Activated naive CD8-positive, alpha-beta T cell treated with anti-CD3 and anti-CD28 coated beads, Interleukin-2, amount 50 U/mL, for 16 hours (primary cell): ENCODE measurements at places on chromosomes 3 and 15.
A peak's percentile ranks its signal among the peaks of the same experiment; 100 is the strongest.

DNA sequence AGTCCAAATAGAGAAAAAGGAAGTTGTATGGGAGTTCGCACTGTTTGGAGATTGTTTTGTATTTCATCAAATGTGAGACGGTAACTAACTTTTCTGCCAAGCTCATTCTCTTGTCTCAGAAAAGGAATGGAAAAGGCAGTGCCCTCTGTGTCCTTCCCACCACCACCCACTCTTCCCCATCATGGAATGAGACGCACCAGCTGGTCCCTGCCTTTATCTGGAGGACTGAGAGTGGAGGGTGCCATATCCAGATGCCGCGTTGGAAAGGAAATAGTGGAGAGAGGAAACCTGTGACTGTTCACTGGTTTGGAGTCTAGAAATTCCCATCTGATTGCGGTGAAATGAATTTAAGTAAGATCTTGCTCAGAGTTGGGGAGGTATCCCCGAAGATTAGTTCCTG is 3.7 kb upstream of the CCK start:
- DNase-seq = no peak

- no peak for DNase-seq
Measured at GRCh38 chr15:40958723-40959122, 5.5 kb downstream of the CHAC1 start.

- DNase-seq = no peak
Measured at GRCh38 chr15:70062321-70062956, 35.3 kb downstream of the TLE3 start.

- no peak for DNase-seq
Measured at GRCh38 chr15:82178061-82178460, 84.5 kb downstream of the EFL1 start.

GRCh38 chr3:149327156-149327555 is 6.3 kb downstream of the TM4SF18 start:
- DNase-seq = no peak

- DNase-seq = no peak
Measured at GRCh38 chr3:50267280-50267913, 1.6 kb upstream of the SEMA3B start.

DNA sequence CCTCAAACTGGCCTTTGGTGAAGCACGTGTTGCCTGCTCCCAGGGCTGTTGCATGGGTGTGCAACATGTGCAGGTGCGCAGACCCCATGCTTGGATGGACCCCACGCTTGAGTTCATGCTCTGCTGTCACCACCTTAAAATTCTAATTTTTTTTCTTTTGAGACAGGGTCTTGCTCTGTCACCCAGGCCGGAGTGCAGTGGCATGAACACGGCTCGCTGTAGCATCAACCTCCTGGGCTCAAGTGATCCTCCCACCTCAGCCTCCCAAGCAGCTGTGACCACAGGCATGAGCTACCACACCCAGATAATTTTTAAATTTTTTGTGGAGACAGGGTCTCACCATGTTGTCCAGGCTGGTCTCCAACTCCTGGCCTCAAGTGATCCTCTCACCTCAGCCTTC is 9.1 kb upstream of the IGDCC3 start:
- DNase-seq = no peak

DNA sequence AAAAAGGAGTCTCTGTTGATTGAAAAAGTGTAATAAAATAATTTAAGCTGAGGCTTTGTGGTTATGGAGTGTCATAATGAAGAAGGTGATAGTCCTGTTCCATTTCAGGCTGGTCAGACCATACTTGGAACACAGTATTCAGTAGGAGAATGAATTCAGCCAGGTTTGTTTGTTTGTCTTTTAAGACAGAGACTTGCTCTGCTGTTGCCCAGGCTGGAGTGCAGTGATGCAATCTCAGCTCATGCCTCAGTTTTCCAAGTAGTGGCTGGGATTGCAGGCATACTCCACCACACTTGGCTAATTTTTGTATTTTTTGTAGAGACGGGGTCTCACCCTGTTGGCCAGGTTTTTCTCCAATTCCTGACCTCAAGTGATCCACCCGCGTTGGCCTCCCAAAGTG is 33.5 kb downstream of the IQGAP1 start:
- DNase-seq = no peak

GRCh38 chr3:18725668-18726407 is 300.7 kb upstream of the SATB1 start:
- DNase-seq = no peak

DNA sequence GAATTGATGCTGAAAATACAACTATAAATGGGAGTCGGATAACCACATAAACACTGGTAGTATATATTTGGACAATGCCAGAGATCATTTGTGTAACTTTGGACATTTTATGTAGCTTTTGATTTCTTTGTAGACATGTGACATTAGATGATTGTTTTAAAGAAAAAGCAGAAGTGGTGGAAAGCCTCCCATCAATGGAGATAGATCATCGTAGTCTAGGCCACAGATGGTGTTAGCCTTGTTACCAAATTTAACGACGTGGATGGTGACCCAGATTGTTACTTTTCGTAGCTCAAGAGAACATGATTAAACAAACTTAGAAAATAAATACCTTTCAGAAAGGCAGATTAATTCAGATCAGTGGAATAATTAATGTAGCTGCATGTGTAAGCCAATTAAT is 8.8 kb downstream of the CACNA1D start:
- DNase-seq = no peak

DNA sequence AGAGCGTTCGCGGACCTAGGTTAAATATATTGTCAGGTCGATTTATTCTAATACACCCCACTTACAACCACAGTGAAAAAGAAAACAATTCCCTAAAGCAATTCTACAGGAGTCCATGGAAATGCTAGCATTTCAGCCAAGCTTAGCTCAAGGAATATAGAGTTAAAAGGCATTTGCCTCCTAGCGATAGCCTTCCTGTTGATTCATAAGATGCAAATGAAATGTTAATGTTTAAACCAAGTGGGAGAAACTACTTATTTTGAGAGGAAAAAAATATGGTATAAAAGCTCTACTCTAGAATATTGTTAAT is 1.7 kb upstream of the ALCAM start:
- DNase-seq = no peak

DNA sequence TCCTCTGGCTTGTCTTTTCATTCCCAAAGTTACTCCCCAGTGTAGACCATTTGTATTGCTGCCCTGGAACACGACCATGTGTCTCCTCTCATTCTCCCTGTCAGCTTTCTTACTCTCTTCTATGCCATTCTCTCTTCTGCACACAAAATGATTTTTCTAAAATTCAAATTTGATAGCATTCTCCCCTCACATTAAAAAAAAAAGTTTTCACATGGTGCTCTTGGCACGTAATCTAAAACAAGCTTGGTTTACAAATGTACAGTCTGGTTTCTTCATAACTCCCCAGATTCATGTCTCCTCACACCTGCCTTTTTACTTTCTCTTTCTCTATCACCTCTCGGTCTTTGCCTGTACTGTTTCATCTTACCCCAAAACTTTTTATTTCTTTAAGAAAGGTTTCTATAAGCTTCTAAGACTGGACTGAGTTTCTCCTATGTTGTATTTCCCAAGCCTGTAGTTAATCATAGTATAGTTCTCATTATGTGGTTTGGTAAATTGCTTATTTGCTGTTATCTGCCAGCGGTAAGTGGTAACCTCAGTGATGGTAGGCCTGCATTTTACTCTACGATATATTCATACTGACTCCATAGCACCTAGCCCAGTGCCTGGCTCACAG is 31.2 kb downstream of the BCHE start:
- no peak for DNase-seq

DNA sequence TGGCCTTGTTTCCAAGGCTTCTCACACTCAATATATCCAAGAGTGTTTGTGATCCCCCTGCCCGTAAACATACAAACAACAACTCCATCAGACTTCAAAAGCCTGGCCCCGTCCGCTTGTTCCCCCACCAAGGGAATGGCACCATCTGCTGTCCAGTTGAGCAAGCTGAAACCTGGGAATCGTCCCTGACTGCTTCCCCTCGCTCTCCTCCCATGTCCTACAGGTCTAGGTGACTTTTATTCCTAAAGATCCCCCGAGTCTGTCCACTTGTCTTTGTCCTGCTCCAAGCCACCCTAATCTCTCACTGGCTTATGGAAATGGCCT is 27.9 kb upstream of the FAM174B start:
- DNase-seq = no peak

DNA sequence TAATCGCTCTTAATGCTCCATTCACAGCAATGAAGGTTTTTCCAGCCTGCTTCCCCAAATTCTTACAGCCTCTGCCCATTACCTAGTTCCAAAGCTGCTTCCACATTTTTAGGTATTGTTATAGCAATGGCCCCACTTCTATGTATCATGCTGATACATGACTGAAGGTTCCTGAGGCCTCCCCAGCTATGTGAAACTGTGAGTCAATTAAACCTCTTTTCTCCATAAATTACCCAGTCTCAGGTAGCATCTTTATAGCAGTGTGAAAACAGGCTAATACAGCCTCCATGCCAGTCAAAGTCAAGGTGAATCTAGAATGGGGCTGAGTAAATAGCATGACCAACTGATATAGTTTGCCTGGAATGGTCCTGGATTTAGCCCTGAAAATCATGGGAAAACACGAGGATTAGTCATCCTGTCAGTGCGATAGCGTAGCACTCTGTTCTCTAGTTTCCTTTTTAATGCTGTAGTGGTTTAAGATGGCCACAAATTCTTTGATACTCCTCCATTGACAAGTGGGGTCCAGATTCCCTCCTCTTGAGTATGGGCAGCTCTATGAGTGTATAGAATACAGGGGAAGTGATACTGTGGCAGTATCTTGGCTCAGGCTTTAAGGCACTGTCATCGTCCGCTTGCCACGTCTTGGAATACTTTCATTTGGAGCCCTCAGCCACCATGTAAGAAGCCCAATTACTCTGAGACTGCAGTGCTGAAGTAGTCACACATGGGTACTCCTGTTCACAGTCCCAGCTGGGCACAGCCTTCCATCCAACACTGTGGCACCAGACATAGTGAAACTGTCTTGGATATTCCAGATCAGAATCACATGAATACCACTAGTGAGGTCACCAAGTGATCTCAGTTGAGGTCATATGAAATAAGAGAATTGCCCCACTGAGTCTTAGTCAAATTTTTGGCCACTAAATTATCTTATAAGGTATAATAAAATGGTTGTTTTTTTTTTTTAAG is 94.0 kb upstream of the PLCL2 start:
- no peak for DNase-seq

DNA sequence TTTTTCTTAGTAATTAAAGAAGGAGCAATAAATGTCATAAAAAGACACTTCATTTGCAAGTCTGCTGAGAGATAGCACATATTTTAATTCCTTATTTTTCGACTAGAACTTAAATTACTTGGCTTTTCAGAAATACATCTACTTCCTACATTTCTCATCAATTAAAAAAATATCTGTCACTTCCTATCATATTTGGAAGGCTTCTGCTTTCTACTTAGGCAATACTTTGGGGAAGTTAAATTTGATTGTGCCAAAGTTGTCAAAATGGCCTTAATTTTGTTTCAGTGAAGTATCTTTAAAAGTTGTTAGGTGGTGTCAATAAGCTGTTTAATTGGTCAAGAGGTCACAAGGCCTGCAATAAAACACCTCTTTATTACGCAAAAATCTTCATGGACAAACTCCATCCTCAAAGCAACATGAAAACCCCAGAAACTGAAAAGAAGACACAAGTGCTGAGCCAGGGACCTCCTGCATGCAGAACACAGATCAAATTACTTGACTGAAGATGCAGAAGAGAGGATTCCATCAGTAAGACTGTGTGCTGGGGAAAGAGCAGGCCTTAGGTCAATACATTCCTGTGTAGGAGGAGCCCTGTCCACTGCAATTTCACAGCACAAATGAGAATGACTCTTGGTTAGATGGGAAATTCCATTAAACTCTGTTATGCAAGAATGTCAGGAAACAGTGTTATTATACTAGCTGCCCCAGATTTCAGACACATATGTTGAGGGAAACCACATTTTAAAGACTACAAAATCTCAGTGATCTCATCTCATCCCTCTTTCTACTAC is 48.0 kb upstream of the FSTL1 start:
- DNase-seq = no peak

- no peak for DNase-seq
Measured at GRCh38 chr3:53382106-53382505, 34.8 kb upstream of the DCP1A start.

- DNase-seq = no peak
Measured at GRCh38 chr3:123027292-123028232, at the start of gene SEMA5B. Gene SEMA5B, minus strand, starts transcription at chr3:123027763. Its CDS starts 66,500 bp downstream, at chr3:122961263.

- no peak for DNase-seq
Measured at GRCh38 chr3:99351122-99351521, 287.3 kb upstream of the COL8A1 start.

DNA sequence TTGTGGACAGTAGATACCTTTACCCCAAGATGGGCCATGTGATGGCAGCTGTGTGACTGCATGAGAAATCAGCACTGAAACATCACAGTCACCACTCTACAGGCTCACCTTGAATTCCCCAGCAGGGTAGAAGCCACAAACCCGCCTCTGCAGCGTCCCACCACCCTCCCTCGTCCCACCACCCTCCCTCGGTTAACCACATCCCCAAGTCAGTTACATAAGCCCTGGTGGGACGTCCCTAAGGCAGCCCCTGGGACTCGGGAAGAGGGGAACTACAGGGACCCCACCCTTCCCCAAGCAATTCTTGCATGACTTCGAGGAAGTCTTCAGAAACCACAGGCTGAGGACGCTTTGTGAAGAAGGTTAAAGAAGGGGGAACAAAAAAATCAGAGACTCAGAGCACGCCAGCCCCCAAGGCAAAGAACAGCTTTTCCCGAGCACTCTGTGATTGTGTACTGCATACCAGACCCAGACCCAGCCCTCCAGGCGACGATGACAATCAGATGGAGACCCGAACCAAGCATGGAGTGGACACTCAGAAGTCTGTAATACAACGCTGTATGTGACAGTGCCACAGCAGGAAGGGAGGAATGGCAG is 60.5 kb downstream of the SH3BP5 start:
- peak; percentile 41 for DNase-seq

DNA sequence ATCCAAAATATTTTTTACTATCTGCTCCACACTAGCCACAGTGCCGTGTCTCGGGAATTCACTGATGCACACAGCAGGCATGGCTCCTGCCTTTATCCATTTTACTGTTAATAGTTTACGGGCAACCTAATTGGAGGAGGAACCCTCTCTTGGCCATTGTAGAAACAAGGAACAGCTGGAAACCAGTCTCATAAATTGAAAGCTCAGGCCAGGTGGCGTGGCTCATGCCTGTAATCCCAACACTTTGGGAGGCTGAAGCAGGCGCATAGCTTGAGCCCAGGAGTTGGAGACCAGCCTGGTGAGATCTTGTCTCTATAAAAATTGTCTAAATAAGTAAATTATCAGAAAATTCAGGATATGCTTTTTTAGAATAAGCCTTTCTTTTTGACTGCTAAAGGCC is 39.0 kb downstream of the IL5RA start:
- DNase-seq = no peak

DNA sequence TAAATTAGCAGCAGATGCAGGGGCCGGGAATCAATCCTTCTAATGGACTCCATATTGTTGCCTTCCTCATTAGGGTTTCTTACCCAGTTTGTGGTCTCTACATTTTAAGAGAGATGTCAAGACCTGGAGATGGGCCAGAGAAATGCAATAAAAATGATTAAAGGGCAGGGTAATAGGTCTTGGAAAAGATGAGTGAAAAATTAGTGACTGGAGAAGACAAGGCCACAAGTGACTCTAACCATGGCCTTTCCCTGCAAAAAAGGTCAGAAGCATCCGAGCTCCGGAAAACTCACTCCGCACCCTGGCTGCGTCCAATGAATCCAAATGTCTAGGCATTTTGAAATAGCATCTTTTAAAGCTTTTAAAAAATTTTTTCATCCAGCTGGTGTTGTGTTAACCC is 152.8 kb downstream of the ARRDC4 start:
- DNase-seq = no peak

- DNase-seq = no peak
Measured at GRCh38 chr15:36917411-36918267, 182.7 kb downstream of the MEIS2 start.
